ENCODE measurements at places on chromosomes 1 and 21.

GRCh38 chr1:192160196-192160595 lies 1.9 kb downstream of the RGS18 start:
- no peak for DNase-seq

- no peak for DNase-seq
Measured at GRCh38 chr1:214327514-214327913, 46.6 kb downstream of the SMYD2 start.

- no peak for DNase-seq
Measured at GRCh38 chr1:244196571-244197285, 145.6 kb downstream of the ZBTB18 start.

DNA sequence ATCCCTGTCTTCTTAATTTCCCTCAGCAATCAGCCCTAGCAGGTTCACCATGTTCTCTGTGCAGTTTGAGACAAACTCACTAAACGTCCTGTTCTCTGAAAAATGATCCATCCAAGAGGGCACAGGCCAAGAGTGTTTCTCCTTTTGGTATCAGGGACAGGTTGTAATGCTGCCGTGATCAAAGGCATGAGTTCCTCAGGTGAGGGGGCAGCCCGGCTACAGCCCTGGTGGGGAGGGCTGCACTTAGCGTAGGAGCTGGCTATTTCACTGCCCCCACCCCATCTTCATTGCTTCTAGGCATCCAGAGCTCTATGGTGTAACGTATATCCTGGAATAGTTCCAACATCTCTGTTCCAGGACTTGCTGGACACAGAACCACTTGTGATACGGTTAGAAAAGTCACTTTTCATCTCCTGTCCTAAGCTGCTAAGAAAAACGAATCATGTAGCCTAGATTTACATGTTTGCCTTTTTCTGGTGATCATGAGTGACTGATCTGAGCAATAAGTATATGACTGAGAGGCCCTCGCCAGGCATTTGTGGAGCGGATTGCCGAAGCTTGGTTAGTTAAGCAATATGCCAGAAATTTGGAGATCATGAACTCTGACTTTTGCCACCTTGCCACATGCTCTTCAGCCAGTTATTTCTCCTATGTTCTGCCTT lies 41.1 kb upstream of the SRP9 start:
- no peak for DNase-seq

DNA sequence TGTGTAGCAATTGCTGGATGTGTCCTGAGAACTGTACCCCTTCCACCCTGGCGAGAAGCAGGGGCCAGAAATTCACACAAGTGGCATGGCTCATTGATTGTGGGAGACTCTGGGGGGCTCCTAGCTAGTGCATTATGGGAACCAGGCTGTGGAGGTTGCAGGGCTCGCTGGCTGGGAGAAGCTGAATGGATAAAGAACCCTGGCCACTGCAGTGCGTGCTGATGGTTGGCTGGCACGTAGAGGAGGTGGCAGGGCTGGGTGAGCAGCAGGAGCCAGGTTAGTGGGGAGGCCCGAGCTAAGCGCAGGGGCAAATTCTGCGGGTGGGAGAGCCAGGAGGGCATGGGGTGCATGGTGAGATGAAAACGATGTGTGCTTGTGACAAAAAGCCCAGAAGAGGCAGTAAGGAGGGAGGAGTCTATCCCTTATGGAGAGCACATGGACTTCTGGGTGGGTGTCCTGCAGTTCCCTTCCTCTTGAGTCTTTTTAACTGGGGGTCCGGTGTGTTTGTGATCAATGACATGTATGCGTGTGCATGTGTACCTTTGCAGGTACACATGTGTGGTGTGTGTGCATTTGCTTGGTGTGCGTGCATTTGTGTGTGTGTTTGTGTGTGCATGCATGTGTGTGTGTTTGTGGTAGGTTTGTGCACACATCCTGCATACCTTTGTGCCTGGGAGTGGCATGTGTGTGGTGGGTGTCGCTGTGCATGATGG lies 3.6 kb downstream of the GUK1 start:
- DNase-seq, result no peak

GRCh38 chr1:64925594-64925993 lies 40.8 kb downstream of the JAK1 start:
- DNase-seq, result no peak

DNA sequence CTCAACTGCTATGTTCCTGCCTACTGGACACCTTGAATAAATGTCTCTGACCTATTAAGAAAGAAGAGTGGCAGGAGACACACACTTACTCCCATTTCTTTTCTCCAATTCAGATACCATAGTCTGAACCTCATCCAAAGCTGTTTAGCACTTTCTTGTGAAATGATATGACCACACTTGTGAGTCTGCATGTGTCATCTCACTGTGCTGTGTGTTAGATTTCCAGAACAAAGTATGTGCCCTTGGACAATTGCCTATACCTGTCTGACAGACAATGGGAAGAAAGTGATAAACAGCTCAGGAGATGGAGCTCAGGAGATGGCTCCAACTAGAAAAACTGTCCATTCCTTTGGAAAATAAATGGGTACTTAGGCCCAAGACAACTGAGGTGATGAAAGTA lies 48.4 kb downstream of the USP48 start:
- DNase-seq, result no peak

GRCh38 chr1:24382165-24382577 lies 31.4 kb downstream of the STPG1 start:
- DNase-seq, result no peak
